Esophagus mucosa (tissue), 1 donor: ENCODE measurements at places on chromosomes 6 and 20.

- no peak for ATAC-seq
Measured at GRCh38 chr6:128993166-128993565, 110.2 kb downstream of the LAMA2 start.

DNA sequence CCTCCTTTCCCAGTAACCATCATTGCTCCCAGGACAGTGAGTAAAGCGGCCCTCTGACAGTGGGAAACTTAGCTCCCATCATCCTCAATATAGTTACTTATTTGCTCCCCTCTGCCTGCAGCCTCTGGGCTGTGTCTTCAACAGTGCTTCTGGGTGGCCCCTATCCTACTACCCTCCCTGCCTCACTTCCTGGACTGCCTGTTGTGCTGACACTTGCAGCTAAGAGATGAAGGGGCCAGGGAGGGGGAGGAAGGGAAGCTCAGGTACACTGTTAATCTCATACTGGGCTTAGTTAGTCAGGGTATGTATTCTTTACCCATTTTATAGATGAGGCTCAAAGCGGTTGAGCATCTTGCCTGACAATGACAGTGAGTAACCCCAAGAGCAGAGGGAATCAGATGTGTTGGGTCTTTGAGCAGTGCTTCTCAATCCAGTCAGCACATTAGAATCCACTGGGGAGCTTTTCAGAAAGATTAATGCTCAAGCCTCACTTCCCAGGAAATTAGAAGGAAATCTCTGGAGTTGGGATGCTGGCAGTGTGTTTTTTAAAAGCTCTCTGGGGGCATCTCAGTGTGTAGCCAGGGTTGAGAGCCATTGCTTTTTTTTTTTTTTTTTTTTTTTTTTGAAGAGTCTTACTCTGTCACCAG, 27.1 kb upstream of the KCNK5 start:
- ATAC-seq: no peak

- no peak for ATAC-seq
Measured at GRCh38 chr6:156197513-156197912, 579.7 kb upstream of the ARID1B start.

GRCh38 chr20:3473944-3474343, 3.1 kb downstream of the ATRN start:
- ATAC-seq: no peak

DNA sequence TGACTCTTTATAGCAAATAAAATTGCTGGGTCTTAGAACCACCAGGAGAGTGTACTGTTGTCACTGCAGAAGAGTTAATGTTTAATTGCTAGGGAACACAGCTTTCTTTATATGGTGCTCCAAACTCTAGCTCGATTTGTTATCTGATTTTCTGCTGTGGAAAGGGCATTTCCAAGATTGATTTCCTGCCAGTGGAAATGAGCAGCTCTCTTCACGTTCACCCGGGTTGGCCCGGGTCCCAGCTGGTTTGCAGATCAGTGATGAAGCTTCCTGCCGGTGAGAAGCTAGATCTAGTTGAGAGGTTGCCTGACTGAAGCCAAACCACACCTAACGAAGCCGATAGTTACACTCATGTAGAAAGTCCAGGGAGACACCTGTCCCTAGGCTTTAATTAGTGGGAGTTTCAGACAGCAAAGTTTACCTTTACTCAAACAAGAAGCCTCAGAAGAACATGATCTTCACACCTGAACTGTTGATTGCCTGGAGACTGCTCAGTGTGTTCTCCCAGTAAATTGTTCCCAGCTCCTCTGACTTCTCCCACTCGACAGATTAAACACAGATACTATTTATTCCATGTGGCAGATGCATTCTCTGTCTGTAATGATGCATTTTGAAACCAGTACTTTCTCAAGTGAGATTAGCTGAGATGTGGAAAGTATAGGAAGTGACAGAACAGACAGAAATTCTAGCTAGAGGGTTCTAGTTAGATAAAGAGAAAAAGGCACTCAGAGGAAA, 27.8 kb downstream of the PAQR8 start:
- ATAC-seq: peak; percentile 54

DNA sequence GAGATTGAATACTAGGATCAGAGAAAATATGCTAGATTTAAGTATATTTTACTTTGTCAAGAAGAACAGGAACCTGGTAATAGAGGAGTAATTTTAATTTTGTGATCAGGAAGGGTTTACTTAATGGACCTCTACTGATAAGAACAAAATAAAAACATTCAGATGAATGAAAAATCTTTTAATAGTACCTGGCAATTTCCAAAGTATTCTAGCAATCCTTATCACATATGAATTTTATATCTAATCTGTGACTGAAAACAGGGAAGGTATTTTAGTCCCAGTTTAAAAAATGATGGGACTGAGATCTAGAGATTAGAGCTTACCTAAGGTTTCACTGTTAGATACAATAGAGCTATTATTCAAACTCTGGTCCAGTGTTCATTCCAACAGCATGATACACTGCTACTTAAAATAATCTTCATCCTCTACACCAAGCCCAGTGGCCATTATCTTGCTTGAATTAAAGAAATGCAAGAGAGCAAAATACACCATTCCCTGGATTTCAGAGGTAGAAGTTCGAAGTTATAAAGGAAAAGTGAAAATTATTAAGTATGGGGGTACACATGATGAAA, 13.5 kb downstream of the SLC17A5 start:
- no peak for ATAC-seq
